ENCODE measurements at places on chromosomes 16 and 17. TPM values are rescaled to one million over a fixed set of nuclear protein-coding genes. Genes with fewer than 3 reads are reported as not detected.

Gene MARCHF10
- total RNA-seq = not detected

Gene GNPTG
- total RNA-seq = 47.0 TPM

Gene PDILT
- not detected for total RNA-seq

Gene KLHL10
- not detected for total RNA-seq

Gene FOXC2
- 1.2 TPM for total RNA-seq

Gene PIK3R5
- total RNA-seq = not detected

Gene B4GALNT2
- total RNA-seq = not detected

Data from uterine smooth muscle cell (primary cell).